ENCODE measurements at places on chromosomes 16 and 17. TPM values are rescaled to one million over a fixed set of nuclear protein-coding genes. Genes with fewer than 3 reads are reported as not detected.
A peak's percentile ranks its signal among the peaks of the same experiment; 100 is the strongest.

Gene MYH1
- not detected for total RNA-seq

Gene CLEC18C
- 0.84 TPM for total RNA-seq

Gene WNT9B
- total RNA-seq: not detected

Gene CDH3
- 15.2 TPM for total RNA-seq

Gene DPEP1
- total RNA-seq: not detected

Gene ABCA6
- total RNA-seq: 0.37 TPM

Gene TNFSF13
- 7.8 TPM for total RNA-seq

- no peak overlapping the region for H3K27ac ChIP-seq
- no peaks in the 10 kb centered on the region for H3K36me3 ChIP-seq
- H3K4me1 ChIP-seq: no peaks in the 10 kb centered on the region
Measured at GRCh38 chr17:17567631-17568030, 23.9 kb downstream of the PEMT start.

- peaks cover 15% of the 10 kb centered on the region for H3K36me3 ChIP-seq
- peak; percentile 35 for DNase-seq
- H3K27me3 ChIP-seq: no peaks in the 10 kb centered on the region
- peaks cover 72% of the 10 kb centered on the region for H3K4me1 ChIP-seq
- peak overlapping the region; percentile 94 for H3K4me3 ChIP-seq
- H3K27ac ChIP-seq: peak overlapping the region; percentile 97
Measured at GRCh38 chr16:29665294-29666077, 2.4 kb downstream of the SPN start.

DNA sequence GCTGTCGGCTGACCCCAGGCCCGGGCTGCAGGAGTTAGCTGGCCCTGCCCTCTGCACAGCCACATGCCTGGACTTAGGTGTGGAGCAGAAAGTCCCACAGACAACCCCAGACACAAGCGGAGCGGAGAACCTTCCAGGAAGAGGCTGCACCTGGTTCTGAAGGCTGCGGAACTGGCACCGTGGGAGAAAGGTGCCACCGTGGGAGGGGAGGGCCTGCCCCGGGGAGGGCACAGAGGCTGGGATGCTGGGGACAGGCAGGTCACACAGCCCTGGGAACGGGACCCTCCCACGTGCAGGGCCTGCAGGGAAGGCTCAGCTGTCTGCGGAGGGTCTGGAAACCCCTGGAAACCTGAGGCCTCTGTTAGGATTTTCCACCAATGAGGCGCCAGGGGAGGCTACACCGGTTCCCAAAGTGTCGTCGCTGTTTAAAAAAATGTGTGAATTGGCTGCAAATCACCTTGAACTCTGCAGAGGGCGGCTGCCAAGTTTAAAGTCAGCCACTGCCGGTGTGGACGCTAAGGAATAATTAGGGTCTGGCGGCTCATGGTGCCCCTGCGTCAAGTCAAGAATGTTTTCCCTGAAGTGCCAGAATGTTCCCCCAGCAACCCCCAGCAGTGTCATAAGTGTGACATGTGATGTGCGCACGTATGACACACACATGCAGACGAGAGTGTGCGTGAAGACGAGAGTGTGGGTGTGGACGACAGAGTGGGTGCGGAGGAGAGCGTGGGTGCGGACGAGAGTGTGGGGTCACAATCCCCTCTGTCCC, 50.9 kb upstream of the PABPN1L start:
- no peaks in the 10 kb centered on the region for H3K36me3 ChIP-seq
- no peaks in the 10 kb centered on the region for H3K27me3 ChIP-seq
- DNase-seq: no peak

DNA sequence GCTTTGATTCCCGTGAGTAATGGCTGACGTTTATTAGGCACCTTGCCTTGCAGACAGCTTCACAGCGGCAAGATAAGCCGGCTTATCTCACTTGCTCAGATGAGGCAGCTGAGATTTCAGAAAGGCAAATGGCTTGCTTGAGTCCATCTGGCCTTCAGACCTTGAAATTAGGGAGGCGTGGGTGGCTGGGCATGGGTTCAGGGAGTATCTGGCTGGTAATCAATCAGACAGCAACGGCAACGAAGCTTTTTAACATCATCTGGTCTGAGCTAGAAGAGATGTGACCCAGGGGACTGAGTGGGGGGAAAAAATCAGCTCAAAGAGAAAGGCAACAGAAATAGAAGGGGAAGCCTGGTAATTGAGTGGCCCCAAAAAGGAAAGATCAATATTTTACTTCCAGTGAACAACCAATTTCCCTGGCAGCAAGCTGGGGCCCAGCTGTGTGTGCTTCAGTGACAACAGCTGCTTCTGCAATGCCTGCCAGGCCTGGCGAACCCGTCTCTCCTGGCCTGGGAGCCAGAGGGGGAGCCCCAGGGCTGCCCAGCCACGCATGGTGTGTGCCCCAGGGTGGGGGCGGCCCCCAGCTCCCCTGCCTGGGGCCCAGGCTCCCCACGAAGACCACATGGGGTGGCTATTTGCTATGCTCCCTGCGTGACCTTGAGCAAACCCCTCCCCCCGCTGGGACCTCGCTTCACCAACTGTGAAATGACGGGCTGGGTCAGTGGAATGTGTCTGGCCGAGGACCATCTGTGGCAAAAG, 34.0 kb downstream of the RAB11FIP4 start:
- peaks cover 12% of the 10 kb centered on the region for H3K27me3 ChIP-seq
- peaks cover 9% of the 10 kb centered on the region for H3K36me3 ChIP-seq
- DNase-seq: no peak
- H3K4me1 ChIP-seq: no peaks in the 10 kb centered on the region
- no peak overlapping the region for H3K27ac ChIP-seq

DNA sequence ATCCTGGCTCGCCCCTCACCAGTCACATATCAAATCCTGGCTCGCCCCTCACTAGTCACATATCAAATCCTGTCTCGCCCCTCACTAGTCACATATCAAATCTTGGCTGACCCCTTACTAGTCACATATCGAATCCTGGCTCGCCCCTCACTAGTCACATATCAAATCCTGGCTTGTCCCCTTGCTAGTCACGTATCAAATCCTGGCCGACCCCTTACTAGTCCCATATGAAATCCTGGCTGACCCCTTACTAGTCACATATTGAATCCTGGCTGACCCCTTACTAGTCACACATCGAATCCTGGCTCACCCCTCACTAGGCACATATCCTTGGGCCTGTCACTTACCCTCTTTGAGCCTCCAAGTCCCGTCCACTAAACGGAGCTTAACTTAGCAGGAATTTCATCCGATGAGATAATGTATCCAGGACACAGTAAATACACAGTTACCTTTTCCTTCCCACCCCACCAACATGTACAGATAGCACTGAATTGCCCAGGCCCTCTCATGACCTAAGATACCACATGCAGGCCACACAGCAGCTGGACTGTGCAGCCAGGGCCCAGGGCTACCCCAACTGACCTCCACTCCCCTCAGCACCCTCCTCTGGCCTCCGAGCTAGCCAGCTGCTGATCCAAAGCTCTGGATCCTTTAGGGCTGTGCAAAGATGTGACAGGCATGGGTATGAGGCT, 157.8 kb upstream of the RPH3AL start:
- H3K27ac ChIP-seq: no peak overlapping the region
- H3K4me3 ChIP-seq: no peak overlapping the region
- no peak for DNase-seq
- H3K4me1 ChIP-seq: no peaks in the 10 kb centered on the region
- H3K27me3 ChIP-seq: no peaks in the 10 kb centered on the region

- DNase-seq: no peak
- H3K27me3 ChIP-seq: no peaks in the 10 kb centered on the region
- no peak overlapping the region for H3K4me3 ChIP-seq
- no peaks in the 10 kb centered on the region for H3K4me1 ChIP-seq
- no peak overlapping the region for H3K27ac ChIP-seq
- no peaks in the 10 kb centered on the region for H3K36me3 ChIP-seq
Measured at GRCh38 chr17:53765609-53766008, 57.1 kb upstream of the KIF2B start.

- peaks cover 3% of the 10 kb centered on the region for H3K36me3 ChIP-seq
- DNase-seq: no peak
- H3K27ac ChIP-seq: no peak overlapping the region
- no peak overlapping the region for H3K4me3 ChIP-seq
- H3K27me3 ChIP-seq: peaks cover 57% of the 10 kb centered on the region
Measured at GRCh38 chr16:86344586-86344871, 165.8 kb upstream of the FOXF1 start.

DNA sequence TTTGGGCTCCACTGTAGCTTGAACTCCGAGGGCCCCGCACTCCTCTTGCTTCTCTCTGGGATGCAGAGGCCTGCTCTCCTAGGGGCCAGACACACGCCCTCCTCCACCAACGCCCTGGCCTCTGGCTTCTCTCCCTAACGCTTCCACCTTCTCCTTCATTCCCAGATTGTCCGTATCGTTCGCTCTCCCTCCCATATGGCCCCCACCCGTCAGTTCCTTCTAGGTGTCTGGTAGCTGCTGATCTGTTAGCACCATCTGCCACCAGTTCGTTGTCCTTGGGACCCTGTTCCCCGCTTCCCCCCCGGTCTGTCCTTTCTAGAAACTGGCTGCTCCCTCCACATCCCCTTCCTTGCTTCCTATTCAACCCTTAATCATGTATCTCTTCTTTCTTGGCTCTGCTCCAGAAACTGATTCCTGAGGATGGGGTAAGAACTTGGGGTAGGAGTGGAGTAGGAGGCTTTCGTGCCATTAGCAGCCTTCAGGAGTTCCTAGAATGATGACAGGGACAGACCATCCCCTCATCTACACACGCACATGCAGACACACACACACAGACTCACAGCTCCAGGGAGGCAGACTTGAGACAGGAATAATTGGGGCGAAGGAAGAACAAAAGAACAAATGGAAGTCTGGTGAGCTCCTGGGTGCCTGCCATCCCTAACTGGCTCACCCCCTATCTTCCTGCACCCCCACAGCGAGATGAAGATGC, 4.3 kb downstream of the ATP1B2 start:
- H3K27me3 ChIP-seq: peaks cover 37% of the 10 kb centered on the region
- H3K36me3 ChIP-seq: no peaks in the 10 kb centered on the region
- no peak overlapping the region for H3K27ac ChIP-seq
- DNase-seq: no peak
- H3K4me3 ChIP-seq: no peak overlapping the region

- H3K27me3 ChIP-seq: peaks cover 10% of the 10 kb centered on the region
- peak overlapping the region; percentile 92 for H3K27ac ChIP-seq
- peak; percentile 66 for DNase-seq
- peaks cover 79% of the 10 kb centered on the region for H3K4me1 ChIP-seq
Measured at GRCh38 chr17:35895636-35896587, 15.8 kb upstream of the CCL5 start.

DNA sequence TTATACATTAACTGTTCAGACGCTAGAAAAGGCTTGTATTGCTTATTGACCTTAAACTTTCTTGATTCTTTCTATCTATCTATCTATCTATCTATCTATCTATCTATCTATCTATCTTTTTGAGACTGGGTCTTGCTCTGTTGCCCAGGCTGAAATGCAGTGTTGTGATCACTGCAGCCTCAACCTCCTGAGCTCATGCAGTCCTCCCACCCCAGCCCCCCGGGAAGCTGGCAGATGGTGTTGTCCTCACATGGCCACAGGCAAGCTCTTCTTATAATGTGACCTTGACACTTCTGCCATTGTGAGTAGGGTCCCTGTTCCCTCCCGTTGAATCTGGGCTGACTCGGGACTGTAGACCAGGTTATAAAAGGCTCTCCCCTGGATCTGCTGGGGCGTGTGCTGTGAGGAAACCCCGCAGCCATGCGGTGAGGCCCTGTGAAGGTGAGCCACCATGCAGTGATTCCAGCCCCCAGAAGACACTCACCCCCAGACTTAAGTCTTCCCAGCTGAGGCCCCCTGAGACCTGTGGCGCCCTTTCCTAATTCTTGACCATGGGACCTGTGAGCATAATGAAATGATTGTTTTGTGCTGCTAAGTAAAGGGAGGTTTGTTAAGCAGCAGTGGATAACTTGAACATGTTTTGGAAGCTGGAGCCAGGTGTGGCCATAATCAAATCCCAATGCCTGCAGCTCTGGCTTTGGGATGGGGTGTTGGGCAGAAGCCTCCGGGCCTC, 54.3 kb downstream of the RPTOR start:
- no peak overlapping the region for H3K27ac ChIP-seq
- no peak overlapping the region for H3K4me3 ChIP-seq
- peaks cover 75% of the 10 kb centered on the region for H3K4me1 ChIP-seq
- DNase-seq: no peak
- peaks cover 4% of the 10 kb centered on the region for H3K36me3 ChIP-seq

- peaks cover 15% of the 10 kb centered on the region for H3K27me3 ChIP-seq
- no peak overlapping the region for H3K4me3 ChIP-seq
- H3K36me3 ChIP-seq: no peaks in the 10 kb centered on the region
- H3K4me1 ChIP-seq: no peaks in the 10 kb centered on the region
- DNase-seq: no peak
- no peak overlapping the region for H3K27ac ChIP-seq
Measured at GRCh38 chr17:35774499-35774898, 13.8 kb downstream of the C17orf50 start.

GRCh38 chr17:55588446-55589242, 77.4 kb upstream of the SMIM36 start:
- H3K4me3 ChIP-seq: no peak overlapping the region
- DNase-seq: no peak
- H3K36me3 ChIP-seq: no peaks in the 10 kb centered on the region
- peaks cover 20% of the 10 kb centered on the region for H3K4me1 ChIP-seq
- peaks cover 8% of the 10 kb centered on the region for H3K27me3 ChIP-seq
- no peak overlapping the region for H3K27ac ChIP-seq

Measured in activated T-cell treated with anti-CD3 and anti-CD28 coated beads, Interleukin-2, amount 50 U/mL, for 72 hours (primary cell).